ENCODE measurements at places on chromosomes 3 and 15.

- DNase-seq = no peak
These were observed 898.7 kb downstream of the NSUN3 start for GRCh38 chr3:94961423-94962100.

DNA sequence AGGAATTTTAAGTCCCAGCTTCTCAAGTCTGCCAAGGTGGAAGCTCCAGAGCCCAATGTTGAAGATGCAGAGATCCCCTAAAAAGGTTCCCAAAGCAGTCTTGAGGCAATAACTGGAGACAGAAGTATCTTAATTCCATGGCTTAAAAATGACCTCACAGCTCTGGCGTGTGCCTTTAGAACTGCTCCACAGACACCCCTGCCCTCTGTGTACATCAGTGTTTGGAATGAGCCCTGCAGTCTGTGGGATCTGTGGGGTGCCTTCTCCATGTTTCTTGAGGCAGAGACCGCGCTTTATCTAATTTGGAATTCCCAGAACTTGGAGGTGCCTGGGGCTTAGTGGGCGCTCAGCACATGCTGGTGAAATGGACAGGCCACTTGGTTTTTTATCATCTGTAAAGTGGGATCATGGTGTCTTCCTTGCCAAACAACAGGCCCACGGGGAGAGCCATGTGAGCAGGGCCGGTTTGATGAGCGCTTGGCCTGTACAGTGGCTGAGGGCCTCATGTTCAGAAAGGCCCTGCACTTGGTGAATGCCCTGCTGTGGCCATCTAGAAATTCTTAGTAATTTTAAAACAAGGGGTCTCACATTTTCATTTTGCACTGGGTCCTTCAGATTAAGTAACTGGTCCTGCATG, 7.1 kb downstream of the ITGA11 start:
- DNase-seq = no peak

DNA sequence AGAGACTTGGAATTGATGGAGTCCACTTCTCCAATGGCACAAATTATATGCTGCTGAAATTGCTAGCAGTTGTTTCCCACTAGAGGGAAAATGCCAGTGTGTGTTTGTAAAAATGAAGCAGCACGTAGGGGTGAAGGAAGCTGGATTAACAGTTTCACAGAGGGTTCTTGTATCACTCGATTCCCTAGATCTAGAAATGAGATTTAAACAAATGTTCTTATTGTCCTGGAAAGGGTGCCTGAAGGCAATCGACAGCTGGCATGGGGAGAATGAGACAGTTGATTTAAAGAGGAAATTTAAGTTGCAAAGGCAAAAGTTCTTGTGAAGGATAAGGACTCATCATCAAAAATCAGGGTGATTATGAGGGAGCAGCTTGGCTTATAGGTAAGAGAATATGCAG, 234.8 kb upstream of the ARPP21 start:
- no peak for DNase-seq

DNA sequence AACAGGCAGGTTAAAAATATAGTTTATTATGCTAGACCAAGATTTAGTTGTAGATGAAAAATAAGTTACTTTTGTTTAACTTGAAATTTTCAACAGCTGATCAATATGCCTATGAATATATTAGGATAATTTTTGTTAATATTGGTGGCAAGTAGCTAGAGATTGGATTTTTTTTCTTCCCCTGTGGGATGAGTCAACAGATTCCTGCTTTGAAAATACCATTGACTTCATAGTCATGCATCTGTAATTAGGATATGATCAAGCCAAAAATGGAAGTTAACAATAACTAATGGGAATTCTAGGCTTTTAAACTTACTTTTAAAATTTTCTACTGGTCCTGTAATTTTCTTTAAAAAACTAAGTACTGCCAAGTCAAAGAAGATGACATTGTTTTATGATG, 211.7 kb downstream of the ZIC1 start:
- no peak for DNase-seq

- DNase-seq = no peak
These were observed 48.9 kb upstream of the POLG start for GRCh38 chr15:89383365-89384175.

GRCh38 chr3:177679568-177680471, 482.5 kb upstream of the TBL1XR1 start:
- DNase-seq = peak; percentile 25

DNA sequence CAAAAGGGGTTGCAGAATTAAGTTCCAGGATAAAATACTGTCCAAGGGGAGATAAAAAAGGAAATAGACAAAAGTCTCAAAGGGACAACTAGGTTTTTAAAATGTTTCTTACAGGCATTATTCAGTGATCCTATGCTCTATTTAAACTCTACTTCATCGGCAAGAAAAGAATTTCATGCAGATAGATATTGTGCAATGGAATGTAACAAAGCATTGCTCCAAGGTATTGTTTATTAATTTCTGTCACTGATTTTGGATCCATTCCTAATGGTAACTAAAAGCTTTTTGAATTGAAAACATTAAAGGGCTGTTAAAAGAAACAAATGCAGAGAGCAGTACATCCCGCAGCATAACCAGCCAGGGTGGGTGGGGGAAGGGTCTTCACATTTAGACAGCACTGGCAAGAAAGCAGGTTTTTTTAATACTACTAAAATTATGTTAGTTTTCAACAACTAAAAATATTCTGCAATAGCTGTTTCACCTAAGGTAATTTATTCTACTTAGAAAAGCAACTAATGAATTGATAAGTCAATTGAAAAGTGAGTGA, 82.9 kb downstream of the THBS1 start:
- no peak for DNase-seq

- DNase-seq = no peak
These were observed 738.4 kb upstream of the ALCAM start for GRCh38 chr3:104628185-104628789.

DNA sequence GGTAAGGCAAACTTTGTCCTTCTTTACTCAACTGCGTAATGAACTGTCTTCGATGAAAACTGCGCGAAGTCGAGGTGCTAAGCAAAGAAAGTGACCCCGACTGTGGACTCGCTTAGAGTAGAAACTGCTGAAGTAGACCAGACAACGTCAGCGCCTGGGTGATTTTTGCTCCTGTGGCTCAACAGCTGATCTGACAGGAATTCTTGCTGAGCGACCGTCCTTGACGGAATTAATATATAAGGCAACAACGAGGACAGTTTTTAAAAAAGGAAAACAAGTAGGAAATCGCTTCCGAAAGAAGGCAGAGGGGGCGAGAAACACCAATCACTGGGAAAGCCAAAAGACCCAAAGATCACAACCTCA, 541 bp downstream of the RPS27L start:
- no peak for DNase-seq

DNA sequence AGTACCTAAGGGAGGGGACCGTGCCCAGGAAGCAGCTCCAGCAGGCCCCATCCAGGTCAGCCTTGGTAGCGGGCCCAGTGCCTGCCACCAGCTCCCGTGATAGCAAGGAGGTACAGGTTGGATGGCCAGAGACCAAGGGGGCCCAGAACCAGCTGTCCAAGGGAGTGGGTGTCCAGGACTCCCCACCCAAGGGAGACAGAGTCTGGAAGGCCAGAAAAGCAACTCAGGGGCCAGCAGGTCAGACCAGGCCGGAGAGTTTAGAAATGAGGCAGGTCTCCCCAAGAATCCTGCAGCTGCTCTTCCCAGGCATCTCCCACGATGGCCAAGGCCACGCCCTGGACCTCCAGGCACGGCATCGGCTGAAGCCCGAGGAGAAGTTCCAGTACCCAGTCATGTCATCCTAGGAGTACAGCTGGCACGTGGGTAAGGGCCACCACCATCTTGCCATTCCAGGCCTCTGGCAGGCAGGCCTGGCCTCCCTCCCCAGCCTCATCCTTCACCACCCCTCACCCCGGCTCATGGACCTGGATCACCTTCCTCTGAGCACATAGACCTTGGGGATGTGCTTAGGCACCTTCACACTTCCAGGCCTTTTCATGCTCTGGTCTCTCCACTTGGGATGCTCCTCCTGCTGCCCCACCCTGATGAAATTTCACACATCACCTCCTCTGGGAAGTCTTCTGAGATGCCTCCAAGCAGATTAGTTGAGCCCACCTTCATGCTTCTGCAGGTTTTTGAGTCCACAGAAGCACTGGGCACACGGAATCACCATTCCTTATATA, 30.5 kb downstream of the DNASE1L3 start:
- DNase-seq = no peak

DNA sequence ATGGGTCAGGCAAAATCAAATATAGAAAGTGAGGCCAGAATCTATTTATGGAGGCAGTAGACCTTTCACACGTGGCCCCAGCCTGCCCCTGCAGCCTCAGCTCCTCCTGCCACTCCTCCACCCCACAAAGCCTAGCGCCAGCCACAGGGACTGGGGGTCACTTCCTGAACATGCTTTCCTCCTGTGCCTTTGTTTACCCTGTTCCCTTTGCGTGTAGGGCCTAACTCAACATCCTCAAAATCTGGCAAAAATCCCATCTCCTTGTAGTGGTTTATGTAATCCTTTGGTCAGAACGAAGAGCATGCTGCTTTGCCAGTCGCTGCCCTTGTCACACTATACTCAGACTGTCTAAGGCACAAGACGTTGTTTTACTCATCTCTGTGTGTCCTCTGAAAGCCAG, 39.6 kb downstream of the KBTBD12 start:
- no peak for DNase-seq

GRCh38 chr3:107997671-107998070, 93.2 kb downstream of the CD47 start:
- DNase-seq = no peak

DNA sequence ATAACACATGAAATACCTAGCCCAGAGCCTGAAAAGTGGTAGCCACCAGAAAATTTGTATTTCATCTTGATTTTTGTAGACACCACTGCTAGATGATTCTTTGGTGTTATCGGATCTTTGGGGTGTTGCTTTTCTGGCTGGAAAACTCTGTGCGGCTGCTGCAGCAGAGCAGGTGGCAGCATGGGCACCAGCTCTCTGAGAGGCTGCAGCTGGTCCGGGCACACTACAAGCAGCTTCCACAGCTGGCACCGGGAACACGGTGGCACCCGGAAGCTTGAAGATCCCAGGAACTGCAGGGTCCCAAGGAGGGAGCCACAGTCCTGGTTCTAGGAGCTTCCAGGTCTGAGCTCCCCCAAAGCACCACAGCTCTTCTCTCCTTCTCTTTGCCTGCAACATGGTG, 211.7 kb upstream of the MLF1 start:
- no peak for DNase-seq

DNA sequence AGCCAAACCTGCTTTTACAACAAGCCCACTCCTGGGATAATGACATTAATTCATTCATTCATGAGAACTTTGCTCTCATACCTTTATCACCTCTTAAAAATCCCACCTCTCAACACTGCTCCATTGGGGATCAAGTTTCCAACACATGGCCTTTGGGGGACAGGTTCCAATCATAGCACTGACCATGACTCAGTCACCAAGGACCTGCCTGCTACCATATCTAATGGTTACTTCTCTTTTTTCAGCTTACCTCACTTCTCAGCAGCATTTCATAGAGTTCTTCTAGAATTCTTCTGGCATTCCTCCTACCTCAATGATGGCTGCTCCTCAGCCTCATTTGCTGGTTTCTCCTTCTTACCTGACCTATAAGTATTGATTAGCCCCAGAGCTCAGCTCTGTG, 36.9 kb upstream of the RYK start:
- DNase-seq = no peak

GRCh38 chr3:58237238-58237940, at the start of gene ABHD6:
TSS of gene ABHD6 (plus strand) at chr3:58237792. CDS start at chr3:58256587, 18,795 bp downstream.
- DNase-seq = peak; percentile 62

DNA sequence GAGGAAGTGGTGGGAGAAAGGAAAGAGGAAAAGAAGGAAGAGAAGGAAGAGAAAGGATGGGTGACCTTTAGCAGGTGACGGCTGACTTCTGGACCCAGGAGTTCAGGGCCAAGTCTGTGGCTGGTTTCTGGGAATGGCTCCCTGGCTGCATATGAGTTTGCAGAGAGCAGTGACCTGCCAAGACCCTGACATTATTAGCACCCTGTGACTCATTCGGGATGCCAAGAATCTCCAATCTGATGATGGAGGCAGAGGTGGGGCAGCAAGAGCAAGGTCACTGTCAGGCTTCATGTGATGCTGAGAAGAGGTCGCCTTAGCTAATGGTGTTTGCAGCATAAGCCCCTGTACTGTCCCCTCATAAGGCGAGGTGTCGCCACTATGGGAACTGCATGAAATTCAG, 42.6 kb downstream of the MYZAP start:
- no peak for DNase-seq

DNA sequence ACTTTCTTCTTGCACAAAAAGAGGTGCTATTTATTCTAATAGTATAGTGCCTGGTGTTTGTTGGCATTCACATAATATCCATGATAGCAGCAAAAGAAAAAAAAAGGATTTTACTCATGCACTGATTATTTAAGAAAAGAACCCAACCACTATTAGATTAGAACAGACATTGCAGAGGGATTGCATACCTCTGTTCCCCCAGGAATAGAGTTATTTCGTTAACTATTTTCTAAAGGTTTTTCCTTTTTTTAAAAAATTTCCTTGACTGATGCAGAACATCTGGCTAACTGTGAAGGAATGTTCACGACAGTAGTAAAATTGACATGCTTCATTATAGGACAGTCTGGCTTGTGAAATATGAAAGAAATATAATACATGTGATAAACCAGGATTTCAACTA, 136.6 kb upstream of the PTX3 start:
- no peak for DNase-seq

GRCh38 chr3:46904303-46905212, 27.0 kb downstream of the PTH1R start:
- DNase-seq = no peak

- no peak for DNase-seq
These were observed 56.3 kb downstream of the ISG20 start for GRCh38 chr15:88695101-88695500.

- DNase-seq = no peak
These were observed 11.6 kb upstream of the PIK3CB start for GRCh38 chr3:138846262-138846791.

GRCh38 chr3:38473229-38473628, 19.5 kb downstream of the ACVR2B start:
- DNase-seq = no peak

GRCh38 chr15:98080791-98081190, 120.3 kb downstream of the ARRDC4 start:
- no peak for DNase-seq

- DNase-seq = no peak
These were observed 174.6 kb downstream of the P3H2 start for GRCh38 chr3:189945935-189946709.

DNA sequence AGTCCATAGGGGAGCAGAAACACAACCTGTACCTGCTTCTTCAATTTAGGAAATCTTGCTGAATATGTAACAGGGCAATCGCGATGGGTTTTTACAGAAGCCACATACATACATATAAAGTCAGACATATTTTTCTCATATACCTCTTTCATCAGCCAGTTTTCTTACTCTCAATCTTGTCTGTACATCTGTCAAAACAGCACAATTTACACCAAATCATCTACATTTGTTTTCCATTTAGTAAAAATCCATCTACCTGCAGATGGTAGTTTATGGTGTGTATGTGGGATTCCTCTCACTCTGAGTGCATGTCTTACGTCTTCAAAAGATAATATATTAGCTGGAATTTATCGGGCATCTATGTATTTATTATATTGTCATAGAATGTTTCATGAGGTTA, 208.7 kb downstream of the ZPLD1 start:
- DNase-seq = no peak

GRCh38 chr3:40615110-40615915, 90.6 kb downstream of the ZNF621 start:
- DNase-seq = no peak

- DNase-seq = no peak
These were observed 722 bp upstream of the ZXDC start for GRCh38 chr3:126476166-126477060.
